ENCODE measurements at places on chromosomes 12 and 14. TPM values are rescaled to one million over a fixed set of nuclear protein-coding genes. Genes with fewer than 3 reads are reported as not detected.
A peak's percentile ranks its signal among the peaks of the same experiment; 100 is the strongest.

- DNase-seq, result no peak
Measured at GRCh38 chr12:7078163-7078562, 14.1 kb downstream of the C1R start.

DNA sequence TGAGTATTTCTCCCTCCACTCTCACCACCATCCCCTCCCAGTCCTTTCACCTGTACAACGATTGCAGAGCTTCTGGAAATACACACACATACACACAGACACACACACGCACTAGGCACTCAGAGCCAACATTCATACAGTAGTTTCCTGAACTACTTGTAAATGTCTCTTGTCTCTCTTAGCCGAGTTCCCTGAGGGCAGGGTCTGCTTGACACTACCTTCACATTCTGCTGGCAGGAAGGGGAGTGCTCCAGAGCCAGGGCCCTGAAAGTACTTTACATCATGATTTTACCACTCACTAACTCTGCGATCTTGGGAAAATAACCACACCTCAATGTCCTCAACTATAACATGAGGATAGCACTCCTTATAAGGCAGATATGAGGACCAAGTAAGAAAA lies 82.7 kb downstream of the GAS2L3 start:
- no peak for DNase-seq

- DNase-seq, result peak; percentile 73
Measured at GRCh38 chr12:87439990-87440827, 589.0 kb downstream of the C12orf50 start.

DNA sequence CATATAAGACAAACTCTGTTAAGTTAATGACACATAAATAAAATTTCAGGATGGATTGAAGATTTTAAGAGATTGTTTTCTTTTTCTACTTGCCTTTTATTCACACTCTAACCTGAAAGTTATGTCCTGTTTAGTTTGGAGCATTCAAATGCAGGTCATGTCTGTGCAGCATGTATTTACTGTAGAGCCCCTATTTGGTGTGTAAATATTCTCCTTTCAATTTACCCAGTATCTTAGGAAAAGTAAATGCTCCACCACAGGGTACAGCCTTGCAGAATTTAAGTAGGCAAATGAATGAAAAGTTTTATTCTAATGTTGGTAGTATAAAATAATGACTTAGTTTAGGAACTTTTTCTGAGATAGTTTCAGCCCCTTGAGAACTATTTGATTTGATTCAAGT lies 6.2 kb upstream of the DCN start:
- no peak for DNase-seq

- no peak for DNase-seq
Measured at GRCh38 chr12:115481141-115481540, 796.4 kb downstream of the MED13L start.

DNA sequence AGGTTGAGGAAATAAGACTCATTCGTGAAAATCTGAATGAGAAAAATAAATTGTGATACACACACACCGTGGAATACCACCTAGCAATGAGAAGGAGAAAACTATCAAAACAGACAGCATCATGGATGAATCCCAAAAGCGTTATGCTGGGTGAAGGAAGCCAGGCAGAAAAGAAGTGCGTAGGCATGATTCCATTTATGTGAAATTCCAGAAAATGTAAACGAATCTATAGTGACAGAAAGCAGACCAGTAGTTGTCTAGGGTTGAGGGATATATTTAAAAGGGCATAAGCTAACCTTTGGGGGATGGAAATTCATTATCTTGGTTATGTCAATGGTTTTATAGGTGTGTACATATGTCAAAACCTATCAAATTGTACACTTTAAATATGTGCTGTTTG lies 42.5 kb upstream of the ANO2 start:
- no peak for DNase-seq

- no peak for DNase-seq
Measured at GRCh38 chr12:131088701-131089530, 135.2 kb downstream of the ADGRD1 start.

- no peak for DNase-seq
Measured at GRCh38 chr12:85639834-85640233, 196.4 kb downstream of the RASSF9 start.

GRCh38 chr12:85572956-85573355 lies 263.3 kb downstream of the RASSF9 start:
- DNase-seq, result no peak

- DNase-seq, result no peak
Measured at GRCh38 chr12:57145460-57146059, 1.9 kb downstream of the LRP1-AS start.

DNA sequence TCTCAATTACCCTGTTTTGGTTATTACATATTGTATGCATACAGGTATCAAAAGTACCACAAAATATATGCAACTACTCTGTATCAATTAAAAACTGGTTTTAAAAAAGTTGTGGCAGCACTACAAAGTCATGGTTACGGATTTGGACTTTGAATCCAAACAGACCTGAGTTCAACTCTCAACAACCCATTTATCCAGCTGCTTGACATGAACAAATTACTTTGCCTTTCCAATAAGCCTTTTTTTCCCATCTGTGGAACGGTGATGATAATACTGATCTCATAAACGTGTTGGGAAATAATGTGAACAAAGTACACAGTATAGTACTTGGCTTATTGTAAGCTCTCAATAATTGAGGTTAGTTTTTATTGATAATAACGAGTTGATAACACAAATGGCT lies 85.0 kb downstream of the MNAT1 start:
- no peak for DNase-seq

DNA sequence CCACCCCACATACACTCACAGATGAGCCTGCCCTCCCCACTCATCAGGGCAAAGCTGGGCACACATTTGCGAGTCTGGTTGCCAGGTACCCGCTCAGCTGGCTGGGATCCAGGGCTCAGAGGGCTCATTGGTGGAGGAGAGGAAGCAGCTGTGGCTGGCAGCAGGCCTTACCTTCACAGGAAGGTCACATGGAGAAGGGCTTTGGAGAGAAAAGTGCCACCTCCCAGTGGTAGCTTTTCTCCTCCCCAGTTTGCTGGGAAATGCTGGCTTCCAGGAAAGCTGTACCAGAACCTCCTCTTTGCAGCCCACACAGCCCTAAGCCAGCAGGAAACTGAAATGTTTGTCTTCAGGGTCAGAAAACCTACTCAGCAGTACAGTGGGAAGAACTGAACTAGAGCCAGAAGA lies 55.6 kb downstream of the LGMN start:
- no peak for DNase-seq

GRCh38 chr12:71654200-71654599 lies 9.4 kb downstream of the ZFC3H1 start:
- DNase-seq, result no peak

- DNase-seq, result no peak
Measured at GRCh38 chr14:74988993-74989392, 13.7 kb upstream of the EIF2B2 start.

DNA sequence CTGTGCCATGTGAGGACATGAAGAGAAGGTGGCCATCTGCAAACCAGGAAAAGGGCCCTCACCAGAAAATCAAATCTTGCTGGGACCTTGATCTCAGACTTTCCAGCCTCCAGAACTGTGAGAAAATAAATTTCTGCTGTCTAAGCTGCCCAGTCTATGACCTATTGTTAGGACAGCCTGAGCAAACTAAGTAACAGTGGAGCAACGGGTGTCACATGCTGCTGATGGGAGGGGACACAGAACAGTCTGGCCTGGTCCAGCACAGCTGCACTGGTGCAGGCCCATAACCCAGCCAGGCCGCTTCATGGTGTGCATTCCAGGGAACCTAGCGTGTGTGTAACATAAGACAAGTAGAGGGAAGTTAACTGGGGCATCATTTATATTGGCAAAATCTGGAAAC lies 42.1 kb downstream of the GRIP1 start:
- DNase-seq, result no peak

DNA sequence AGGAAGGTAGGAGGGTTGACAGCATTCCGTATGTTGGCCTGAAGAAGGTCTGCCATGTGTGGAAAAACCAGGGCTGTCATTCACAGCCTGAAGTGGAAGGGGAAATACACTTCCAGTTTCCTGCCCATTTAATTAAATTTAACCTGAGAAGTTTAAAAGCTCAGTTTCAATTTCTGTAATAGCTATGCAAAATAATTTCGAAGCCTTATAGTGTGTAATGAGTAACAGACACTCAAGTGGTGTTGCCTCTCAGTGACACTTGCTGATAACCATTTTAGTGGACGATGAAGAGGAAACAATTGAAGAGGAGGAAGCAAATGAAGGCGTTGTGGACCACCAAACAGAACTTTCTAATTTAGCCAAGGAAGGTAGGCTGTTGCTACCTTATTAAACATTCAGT lies 44.8 kb downstream of the EP400 start:
- DNase-seq, result no peak

DNA sequence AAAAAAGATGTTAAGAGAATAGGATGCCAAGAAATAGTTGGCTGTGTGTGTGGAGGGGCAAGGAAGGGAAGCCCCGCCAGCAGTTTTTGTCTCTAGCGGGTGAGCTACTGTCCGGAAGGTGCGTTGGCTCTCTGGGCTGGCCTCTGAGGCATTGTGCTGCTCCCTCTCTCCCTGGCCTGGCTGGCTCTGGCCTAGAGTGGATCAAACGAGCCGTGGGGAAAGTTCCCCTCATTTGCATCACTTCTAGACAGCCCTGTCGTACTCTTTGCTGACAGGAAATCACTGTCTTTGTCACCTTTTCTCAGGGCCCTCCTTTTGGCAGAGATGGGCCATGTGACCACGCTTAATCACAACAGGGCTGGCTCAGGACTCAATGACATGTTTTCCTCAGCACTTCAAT lies 236.1 kb upstream of the NPAS3 start:
- DNase-seq, result no peak

GRCh38 chr12:45794422-45794821 lies 64.9 kb downstream of the ARID2 start:
- DNase-seq, result no peak

The ESRRB gene
- not detected for total RNA-seq

The CCDC184 gene
- 0.07 TPM for total RNA-seq

The KCNJ8 gene
- not detected for total RNA-seq

The ZDHHC22 gene
- under 0.01 TPM for total RNA-seq
